ENCODE measurements at places on chromosomes 3 and 15.

DNA sequence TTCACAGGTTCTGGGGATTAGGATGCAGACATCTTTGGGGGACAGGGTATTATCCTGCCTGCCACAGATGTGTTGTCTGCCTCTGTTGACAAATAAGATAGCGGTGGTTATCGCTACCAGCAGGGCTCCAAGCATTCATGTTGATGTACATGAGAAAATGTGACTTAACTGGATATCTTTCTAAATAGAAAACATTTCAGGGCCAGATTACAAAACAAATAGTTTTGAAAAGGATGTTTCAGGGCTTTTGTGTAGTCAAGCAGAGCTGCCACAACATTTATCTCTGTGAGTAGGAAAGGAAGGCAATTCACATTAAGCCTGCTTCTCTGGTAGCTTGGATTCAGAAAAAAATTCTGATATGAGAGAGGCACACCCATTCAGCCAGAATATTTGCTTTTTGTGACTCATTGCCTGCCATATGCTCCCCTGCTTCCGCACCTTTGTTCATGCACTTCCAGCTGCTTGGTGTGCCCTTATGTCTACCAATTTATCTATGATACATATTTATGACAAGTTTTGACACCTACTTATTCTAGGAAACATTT lies 22.8 kb downstream of the PLS1 start:
- no peak for DNase-seq

GRCh38 chr3:188271226-188271914 lies 117.4 kb downstream of the LPP start:
- DNase-seq = no peak

DNA sequence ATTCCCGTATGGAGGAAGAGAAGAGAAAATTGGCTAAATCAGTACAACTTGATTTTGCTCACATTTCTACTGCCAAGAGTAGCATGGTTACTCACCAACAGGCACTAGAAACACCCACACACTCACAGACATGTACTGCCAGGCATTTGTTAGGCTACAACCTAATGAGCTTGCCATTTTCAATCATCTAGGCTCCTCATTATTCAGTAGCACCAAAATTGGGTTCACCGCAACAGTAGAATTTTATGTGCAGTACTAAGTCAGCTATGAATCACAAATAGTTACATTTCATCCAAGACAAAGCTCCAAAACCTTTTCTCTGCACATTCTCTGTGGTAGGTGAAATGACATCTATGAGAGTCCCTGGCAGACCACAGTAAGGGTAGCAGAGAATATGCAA lies 15.0 kb upstream of the THUMPD3 start:
- no peak for DNase-seq

DNA sequence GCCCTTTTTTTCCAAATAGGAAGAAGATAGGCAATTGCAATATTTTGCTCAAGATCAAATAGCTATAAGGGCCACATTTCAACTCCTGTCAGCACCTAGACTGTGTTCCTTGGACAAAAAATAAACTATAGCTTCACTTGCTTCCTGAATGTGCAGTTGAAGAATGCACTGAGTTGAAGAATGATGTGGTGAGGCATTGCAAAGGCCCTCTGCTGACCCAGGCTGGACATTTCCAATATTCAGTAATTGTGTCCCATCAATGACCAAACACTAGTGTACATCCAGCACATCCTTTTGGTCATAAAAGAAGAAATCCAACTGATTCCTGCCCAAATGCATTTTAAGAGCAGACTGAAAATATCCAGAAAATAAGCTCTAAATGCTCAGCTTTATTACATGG lies 424.8 kb upstream of the TGFBR2 start:
- DNase-seq = no peak

GRCh38 chr3:126983276-126983652 lies 349 bp downstream of the PLXNA1 start:
- DNase-seq = no peak

GRCh38 chr3:56347219-56347871 lies 120.9 kb downstream of the ERC2 start:
- DNase-seq = peak; percentile 30

- DNase-seq = no peak
These were observed 453.5 kb downstream of the SOX2 start for GRCh38 chr3:182165234-182165633.

DNA sequence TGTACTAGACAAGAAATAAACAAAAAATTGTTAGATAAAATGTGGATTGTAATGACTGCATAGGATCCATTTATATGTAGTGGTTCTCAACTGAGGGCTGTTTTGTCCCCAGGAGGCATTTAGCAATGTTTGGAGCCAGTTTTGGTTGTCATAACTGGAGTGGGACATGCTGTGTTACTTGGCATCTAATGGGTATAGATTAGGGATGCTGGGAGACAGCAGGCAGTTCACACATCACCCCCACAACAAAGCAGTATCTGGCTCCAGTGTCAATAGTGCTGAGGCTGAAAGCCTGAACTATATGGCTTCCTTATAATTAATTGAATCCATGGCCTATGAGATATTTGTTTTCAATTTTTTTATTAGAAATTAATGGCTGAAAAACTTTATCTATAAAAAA lies 72.0 kb upstream of the SAMMSON start:
- no peak for DNase-seq

DNA sequence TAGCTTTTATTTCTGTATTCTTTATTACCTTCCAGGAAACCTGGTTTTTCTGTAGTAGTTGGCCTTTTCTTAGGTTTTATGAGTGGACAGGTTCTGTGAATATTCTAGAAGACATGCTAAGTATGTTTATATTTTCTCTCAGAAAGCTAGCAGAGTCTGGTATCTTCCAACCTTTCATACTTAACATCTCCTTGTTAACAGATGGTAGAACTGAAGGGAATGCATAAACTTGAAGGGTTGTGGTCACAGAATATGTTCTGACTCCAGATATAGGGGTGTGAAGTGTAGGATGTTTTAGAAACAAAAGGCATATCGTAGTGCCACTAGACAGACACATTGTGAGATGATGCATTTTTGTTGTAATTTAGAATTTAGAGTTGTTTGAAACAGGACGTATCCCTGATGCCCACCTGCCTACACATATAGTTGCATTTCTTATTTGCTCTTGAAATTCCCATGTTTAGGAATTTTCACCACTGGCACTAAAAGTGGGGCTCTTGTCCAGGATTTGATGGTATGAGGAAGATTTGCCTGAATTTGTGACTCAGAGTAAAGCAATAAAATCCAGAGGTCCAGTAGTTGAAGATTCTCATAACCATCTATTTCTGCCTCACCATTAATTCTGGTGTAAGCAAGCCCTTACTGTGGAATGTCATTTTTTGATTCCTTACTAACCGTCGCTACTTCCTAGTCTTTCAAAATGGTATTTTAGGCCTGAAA lies 274.5 kb downstream of the FEZF2 start:
- DNase-seq = no peak

GRCh38 chr15:38611228-38611627 lies 46.6 kb upstream of the RASGRP1 start:
- no peak for DNase-seq

DNA sequence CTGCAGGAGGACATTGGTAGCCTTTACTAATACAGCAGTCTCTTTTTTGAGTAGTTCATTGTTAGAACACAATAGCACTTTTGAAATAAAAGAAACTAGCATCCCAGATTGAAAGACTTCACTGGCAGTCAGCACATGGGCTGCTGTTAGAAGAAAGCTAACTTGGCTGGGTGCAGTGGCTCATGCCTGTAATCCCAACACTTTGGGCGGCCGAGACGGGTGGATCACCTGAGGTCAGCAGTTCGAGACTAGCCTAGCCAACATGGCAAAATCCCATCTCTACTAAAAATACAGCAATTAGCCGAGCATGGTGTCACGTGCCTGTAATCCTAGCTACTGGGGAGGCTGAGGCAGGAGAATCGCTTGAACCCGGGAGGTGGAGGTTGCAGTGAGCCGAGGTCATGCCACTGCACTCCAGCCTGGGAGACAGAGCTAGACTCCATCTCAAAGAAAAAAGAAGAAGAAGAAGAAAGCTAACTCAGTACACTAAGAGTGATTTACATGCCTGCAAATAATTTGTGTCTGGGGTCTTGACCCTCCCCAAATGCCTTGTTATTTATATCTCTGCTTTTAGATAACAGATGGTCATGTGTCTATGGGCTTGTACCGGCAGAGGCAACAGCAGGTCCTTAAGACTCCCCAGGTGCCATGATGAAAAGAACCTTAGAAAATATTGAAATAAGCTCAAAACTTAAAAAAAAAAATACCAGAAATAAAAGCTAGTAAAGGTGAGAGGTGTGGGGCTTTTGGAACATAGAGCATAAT lies 9.7 kb downstream of the TPM1 start:
- no peak for DNase-seq

DNA sequence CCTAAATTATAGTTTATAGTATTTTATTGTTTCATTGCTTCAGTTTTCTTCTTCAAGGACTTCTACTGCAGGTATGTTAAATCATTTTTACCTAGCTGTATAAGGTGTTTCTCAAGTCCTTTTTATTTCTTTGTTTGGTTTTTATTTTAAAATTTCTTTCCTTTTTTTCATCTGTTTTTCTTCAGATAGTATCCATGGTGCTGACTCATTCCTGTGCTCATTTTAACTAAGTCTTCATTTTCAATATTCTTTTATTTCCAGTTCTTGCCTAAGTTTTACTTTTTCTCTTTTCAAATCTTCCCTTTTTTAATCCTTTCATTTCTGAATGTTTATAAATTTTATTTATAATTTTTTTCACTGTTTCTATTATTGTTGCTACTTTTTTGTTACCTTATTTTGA lies 42.3 kb upstream of the STIMATE start:
- DNase-seq = no peak

GRCh38 chr3:133293397-133294110 lies 106.3 kb upstream of the BFSP2 start:
- DNase-seq = no peak

- DNase-seq = no peak
These were observed 84.2 kb upstream of the IL12A start for GRCh38 chr3:159904455-159904854.

DNA sequence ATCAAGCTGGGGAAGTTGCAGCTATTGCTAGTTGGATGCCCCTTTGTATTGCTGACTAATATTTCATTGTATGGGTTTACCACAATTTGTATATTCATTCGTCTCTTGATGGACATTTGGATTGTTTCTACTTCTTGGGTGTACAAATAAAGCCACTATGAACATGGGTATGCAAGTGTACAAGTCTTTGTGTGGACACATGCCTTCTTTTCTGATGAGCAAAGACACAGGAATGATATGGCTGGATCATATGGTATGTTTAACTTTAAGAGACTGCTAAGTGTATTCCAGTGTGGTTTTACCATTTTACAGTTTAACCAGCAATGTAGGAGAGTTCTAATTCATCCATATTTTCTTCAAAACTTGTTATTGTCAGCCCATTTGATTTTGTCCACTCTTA lies 32.2 kb downstream of the NECTIN3 start:
- DNase-seq = no peak
